ENCODE measurements at places on chromosomes 16 and 17. TPM values are rescaled to one million over a fixed set of nuclear protein-coding genes. Genes with fewer than 3 reads are reported as not detected.

The GAS2L2 gene
- total RNA-seq, result not detected

The APRT gene
- 349 TPM for total RNA-seq

The STX1B gene
- 5.4 TPM for total RNA-seq

The SLC16A11 gene
- not detected for total RNA-seq

The CTRB1 gene
- not detected for total RNA-seq

The SPG7 gene
- 117 TPM for total RNA-seq

The SMPD3 gene
- total RNA-seq, result 0.18 TPM

The ICAM2 gene
- total RNA-seq, result not detected

The TTYH2 gene
- 7.6 TPM for total RNA-seq

The TLCD3A gene
- 42.0 TPM for total RNA-seq

DNA sequence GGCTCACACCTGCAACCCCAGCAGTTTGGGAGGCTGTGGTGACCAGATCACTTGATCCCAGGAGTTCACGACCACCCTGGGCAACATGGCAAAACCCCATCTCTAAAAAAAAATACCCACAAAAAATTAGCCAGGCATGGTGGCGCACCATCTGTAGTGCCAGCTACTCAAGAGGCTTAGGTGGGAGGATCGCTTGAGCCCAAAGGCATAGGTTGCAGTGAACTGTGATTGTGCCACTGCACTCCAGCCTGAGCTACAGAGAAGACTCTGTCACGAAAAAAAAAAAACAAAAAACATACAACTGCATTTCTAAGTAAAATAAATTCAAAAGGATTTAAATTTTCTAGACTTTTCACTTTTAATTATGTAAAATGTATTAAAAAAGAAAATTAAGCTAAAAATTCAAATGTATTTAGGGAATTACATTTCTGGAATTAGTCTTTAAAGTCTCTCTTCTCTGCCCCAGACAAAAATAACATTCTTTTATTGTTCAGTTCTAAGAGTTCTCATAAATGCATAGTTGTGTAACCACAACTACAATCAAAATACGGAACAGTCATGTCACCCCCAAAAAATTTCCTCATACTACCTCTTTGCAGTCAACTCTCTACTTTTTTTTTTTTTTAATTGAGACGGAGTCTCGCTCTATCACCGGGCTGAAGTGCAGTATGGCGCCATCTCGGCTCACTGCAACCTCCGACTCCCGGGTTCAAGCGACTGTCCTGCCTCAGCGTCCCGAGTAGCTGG is 14.1 kb downstream of the FAM222B start:
- no peak for DNase-seq

DNA sequence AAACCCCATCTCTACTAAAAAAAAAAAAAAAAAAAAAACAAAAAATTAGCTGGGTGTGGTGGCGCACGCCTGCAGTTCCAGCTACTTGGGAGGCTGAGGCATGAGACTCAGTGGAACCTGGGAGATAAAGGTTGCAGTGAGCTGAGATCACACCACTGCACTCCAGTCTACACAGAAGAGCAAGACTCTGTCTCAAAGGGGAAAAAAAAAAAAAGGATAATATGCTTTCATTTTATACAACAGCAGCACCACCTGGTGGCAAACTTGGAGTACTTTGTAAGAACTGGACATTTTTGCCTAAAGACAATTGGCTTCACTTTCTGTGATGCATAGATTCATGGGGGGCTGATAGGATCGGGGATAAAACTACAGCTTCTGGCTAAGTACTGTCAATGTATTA is 8.5 kb downstream of the CHTF8 start:
- DNase-seq, result peak; percentile 82

- no peak for DNase-seq
Observed at GRCh38 chr17:1179112-1179817, 516 bp downstream of the ABR start.

DNA sequence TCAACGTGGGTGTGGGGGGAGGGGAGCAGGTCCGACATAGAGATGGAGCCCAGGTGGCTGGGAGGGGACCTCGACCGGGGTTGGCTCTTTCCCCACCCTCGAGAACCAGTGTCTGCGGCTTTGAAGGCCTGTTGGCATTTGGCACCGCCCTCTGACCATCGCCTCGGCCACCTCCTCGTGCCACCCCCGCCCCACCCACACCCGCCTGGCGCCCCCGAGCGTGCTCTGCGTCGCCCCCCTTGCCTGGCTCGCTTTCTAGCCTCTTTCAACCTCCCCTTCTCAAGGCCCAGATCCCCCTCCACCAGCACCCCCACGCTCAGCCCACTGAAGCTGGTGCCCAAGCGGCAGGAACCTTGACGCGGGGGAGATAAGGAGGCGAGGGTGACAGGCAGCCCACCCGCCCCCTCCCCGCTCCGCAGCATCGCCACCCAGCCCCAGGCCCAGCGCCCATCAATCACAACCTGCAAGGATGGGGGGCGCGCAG is 619 bp downstream of the CACNB1 start:
- DNase-seq, result peak; percentile 35

- no peak for DNase-seq
Observed at GRCh38 chr16:35011-35677, 18.3 kb downstream of the POLR3K start.

- DNase-seq, result peak; percentile 50
Observed at GRCh38 chr17:38572669-38573365, 32.9 kb downstream of the SRCIN1 start.

GRCh38 chr16:66569827-66570405 is 3.7 kb downstream of the CMTM1 start:
- DNase-seq, result no peak

DNA sequence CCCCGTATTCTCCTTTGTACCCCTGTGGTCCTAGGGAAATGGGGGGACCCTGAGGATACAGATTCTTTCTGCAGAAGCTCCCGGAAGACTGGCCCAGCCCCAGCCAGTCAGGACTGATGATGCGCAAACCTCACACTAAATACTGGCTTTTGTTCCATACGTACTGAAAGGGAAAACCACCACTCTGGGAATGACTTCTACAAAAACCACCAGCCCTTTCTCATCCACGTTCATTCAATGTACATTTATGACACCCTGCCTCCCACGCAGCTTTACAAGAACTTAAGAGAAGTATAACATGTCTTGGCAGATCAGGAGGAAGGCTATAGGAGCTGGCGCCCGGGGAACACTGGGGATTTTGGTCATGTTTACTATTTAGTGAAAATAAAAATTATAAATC is 70.6 kb downstream of the MARCHF10 start:
- no peak for DNase-seq

GRCh38 chr16:1080801-1081733 is 8.5 kb downstream of the SSTR5 start:
- no peak for DNase-seq

GRCh38 chr17:33385713-33386112 is 92.6 kb upstream of the ASIC2 start:
- DNase-seq, result no peak

DNA sequence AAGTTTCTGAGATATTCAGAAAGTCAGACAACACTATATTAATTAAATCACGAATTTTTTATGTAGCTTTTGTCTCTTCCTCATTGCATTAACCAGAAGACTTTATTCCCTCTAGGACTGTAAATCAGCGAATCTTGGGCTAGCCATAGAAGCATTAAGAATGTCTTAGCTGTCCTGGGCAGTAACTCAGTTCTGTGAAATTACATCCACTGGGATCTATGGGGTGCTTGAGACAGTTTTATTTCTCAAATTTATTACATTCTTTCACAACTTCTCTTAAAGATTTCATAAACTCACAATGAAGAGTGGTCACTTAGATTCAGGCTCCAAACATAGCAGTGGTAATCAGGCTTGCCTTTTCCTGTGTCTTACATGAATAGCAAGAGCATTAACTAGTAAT is 1153.4 kb downstream of the CDH8 start:
- no peak for DNase-seq

DNA sequence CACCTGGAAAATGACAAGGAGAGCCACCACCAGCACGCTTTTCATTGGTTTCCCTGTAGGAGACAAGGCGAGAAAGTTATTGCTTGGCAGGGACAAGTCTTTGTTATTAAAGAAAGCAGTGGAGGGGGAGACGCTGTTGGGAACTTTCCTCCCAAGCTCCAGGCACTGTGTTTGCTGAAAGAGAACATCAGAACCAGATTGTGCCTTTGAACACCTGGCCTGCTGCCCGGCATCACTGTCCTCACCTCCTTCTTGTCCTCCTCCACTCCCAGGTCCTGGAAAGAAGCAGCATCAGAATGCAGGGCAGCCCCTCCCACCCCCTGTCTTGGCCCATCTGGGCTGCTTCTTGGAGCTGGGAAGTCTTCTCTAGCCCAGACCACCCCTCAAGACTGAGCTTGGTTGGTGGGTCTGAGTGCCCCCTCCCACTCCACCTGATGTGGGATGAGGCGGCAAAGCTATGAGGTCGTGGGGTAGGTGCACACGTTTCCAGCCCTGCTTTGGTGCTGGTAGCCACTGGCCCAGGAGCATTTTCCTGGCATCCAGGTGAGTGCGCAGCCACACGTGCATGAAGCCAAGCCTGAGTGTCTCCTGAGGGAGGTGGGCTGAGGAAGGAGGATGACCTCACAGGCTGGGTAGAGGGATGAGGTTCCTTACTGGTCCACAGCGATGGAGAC is 6.2 kb downstream of the CCR7 start:
- DNase-seq, result no peak

DNA sequence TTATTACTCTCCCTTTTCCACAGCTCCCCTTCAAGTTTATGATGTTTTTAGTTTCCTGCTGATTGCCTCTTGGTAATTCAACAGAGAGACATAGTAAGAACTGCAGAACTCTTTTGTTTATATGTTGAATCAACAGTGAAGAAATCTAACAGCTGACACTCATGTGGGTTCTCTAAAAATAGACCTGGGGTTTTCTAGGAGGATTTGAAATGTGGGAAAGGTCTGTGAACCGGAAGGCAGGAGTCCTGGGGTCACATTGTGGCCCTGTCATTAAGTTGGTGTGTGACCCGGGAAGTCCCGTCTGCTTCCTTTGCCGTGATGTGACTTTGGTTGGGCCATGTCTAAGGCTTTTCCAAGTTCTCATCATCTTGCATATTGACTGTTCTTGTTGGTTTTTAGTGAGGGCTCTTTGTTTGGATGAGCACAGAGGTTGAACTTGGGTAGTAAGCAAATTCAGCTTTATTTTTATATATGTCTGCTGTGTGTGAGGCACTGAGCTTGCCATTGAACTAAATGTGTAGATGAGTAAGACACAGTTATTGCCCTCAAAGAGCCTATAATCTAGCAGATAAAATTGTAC is 48.5 kb upstream of the HS3ST3A1 start:
- DNase-seq, result no peak

- no peak for DNase-seq
Observed at GRCh38 chr16:51763072-51763661, 612.1 kb upstream of the SALL1 start.

GRCh38 chr16:65794973-65795372 is 571.5 kb upstream of the CDH5 start:
- DNase-seq, result no peak

DNA sequence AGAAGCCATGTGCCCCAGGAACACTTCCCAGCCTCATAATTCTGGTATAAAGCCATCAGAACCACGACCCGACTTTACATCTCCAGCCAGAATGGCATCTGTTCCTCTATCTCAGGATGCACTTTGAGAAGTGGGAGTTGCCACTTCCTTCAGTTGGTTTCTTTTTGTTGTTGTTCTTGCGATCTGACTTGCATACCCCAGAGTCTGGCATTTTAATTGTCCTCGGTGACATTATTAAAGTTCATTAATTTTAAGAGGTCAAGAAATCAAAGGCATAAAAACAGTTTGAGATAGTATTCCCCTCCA is 13.5 kb downstream of the MARCHF10 start:
- no peak for DNase-seq

DNA sequence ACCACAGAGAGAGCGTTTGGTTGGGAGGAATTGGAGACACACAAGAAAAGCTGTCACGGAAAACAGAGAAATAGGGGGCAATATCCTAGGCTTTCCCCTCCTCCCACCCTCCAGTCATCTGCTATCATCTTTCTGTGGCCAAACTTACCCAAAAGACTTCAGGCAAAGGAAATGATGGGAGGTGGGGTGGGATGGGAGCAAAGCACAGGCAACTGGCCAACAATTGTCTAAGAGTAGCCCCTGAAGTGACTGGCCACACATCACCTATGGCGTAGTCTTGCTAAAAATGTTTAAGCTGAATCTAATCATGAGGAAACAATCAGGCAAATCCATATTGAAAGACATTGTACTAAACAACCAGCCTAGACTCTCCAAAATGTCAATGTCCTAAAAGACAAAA is 46.9 kb upstream of the ALOX12 start:
- DNase-seq, result no peak

- no peak for DNase-seq
Observed at GRCh38 chr16:87169509-87169995, 147.6 kb downstream of the C16orf95 start.

- no peak for DNase-seq
Observed at GRCh38 chr16:85798901-85799496, 345 bp downstream of the EMC8 start.

Data from G401 (cell line).